ENCODE measurements at places on chromosomes 6 and 20.

DNA sequence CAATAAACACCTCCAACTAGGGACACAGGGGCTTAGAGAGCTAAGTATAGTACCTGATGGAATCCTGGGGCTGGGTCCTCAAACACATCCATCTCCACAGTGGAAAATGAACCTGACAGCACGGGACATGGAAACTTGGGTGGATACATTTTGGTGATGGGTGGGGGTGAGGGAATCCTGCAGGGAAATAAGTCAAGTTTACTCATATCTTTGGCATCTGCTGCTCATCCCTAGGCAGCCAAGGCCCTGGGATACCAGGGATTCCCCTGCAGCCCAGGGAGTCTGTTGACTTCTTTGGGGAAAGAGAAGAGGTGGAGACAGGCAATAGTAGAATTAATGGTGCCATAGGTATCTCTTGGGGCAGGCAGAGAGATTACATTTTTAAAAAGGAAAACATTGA, 6.6 kb downstream of the APOBEC2 start:
- no peak for DNase-seq

- no peak for DNase-seq
These were observed 28.4 kb downstream of the ZBTB46 start for GRCh38 chr20:63802469-63803240.

DNA sequence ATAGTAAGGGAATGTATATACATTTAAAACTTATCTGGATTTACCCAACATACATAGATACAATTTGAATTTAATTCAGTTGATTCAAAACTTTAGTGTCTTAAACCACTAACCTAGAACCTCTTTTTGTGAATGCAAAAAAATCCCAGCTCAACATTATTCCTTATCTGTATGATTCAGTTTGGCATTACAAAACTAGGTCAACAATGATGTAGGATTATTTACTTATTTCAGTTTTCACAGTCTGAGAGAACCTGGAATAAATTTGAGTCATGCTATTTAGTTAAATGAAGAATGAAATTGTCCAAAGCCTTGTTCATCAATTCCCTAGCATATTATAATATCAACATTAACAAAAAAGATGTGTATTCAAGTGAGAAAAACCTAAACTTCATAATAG, 7.4 kb upstream of the PLCB1 start:
- no peak for DNase-seq

DNA sequence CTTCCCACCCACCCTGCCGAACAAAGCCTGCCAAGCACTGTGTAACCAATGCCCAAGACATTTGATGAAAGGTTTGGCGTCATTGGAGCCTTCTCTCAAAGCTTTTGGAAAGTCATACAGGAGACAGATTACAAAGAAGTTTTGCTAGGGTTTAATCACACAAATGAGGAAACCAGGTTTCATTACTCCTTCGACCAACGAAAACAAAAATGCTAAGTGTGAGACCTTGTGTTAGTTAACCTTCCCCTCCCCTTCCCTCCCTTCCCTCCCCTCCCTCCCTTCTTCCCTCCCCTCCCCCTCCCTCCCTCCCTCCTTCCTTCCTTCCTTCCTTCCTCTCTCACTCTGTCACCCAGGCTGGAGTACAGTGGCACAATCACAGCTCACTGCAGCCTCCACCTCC, 96.1 kb upstream of the CD83 start:
- DNase-seq, result no peak

- DNase-seq, result no peak
These were observed 135.4 kb downstream of the JPH2 start for GRCh38 chr20:44051661-44052000.
